NCI-H446 (cell line): ENCODE measurements at places on chromosomes 6 and 20.

DNA sequence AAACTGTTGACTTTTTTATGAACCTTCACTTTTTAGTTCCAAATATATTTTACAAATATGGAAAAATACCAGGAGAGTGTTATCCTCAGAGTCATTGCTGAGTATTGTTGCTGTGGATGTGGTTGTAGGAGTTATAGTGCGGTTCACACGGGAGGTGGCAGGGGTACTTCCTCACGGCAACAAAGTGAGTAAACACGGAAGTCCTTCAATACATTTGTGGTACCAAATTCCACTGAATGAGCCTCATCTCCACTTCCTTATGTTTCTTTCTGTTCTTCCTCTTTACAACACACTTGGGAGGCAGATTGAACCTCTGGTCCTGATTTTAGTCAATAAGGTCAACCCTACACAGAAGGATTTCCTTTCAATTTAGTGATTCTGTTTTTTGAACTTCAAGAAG is 371.8 kb downstream of the BTBD3 start:
- DNase-seq = no peak

DNA sequence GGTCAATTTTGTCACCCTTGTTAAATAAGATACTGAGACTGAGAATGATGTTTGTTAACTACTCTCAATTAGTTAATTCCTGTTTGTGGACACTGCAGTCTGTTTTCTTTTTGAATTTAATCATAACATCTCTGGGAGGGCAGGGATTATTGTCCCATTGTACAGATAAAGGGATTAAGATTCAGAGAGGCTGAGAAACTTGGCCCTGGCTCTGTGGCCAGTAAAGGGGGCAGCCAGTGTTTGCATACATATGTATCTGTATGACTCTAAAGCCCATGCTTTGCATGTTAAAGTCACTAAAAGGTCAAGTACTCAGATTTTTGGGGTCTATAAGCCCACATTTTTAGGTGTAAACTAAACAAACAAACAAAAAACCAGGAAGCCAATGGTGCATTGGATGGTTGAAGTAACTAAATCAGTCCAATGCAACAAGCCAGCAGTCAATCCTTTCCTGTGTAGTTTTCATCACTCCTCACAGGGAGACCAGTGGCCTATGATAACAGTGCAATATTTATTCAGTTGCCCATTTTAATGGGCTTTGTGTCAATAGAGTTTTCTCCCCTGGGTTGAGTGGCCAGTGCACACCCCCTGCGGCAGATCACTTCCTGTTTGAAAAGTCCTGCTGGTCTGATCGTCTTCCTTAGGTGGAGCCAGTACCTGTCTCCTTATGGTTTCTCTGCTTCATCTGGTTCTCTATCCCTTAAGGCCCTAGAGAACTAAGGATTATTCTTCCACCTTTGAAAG is 106.7 kb downstream of the SLX4IP start:
- DNase-seq = no peak

DNA sequence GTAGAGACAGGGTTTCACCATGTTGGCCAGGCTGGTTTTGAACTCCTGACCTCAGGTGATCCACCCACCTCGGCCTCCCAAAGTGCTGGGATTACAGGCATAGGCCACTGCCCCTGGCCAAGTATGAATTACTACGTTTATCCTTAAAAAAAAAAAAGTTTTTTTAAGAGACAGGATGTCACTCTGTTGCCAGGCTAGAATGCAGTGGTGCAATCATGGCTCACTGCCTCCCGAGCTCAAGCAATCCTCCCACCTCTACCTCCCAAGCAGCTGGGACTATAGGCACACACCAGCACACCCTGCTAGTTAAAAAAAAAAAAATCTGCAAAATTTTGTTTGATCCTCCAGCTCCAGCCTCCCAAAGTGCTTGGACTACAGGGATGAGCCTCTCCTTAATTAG is 23.1 kb downstream of the IYD start:
- no peak for DNase-seq

DNA sequence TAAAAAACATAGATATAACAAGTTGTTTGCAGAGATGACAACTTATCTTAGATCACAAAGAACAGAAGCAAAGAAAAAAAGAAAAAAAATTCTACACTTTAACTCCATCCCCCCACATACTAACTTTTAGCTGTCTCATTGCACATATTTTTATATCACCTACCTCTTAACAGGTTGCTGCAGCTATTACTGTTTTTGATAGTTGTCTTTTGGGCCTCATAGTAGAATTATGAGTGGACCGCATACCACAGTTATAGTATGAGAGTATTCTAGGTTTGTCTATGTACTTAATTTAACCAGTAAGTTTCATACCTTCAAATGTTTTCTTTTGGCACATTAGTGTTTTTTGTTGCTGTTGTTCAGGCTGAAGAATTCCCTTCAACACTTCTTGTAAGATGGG is 12.3 kb downstream of the RSPH3 start:
- DNase-seq = no peak

DNA sequence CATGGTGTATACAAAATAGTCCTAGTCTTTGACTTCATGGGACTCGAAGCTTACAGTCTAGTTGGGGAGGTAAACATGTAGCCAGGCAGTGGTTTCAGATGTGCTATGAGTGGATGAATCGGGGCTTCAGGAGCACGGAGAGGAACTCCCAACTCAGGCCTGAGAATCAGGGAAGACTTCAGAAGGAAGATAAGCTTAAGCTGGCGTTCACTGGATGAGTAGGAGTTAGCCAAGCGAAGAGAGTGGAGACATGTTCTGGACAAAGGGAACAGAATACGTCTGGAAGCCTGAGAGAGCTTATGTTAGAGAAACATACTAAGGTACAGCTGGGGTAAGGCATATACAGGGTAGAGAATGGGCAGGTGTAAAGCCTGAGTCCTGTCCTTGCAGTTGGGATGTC is 8.8 kb downstream of the CARMIL1 start:
- no peak for DNase-seq

GRCh38 chr6:776528-776931 is 83.6 kb upstream of the EXOC2 start:
- DNase-seq = no peak

- DNase-seq = no peak
Measured at GRCh38 chr6:13239530-13240455, 88.5 kb downstream of the TBC1D7 start.

DNA sequence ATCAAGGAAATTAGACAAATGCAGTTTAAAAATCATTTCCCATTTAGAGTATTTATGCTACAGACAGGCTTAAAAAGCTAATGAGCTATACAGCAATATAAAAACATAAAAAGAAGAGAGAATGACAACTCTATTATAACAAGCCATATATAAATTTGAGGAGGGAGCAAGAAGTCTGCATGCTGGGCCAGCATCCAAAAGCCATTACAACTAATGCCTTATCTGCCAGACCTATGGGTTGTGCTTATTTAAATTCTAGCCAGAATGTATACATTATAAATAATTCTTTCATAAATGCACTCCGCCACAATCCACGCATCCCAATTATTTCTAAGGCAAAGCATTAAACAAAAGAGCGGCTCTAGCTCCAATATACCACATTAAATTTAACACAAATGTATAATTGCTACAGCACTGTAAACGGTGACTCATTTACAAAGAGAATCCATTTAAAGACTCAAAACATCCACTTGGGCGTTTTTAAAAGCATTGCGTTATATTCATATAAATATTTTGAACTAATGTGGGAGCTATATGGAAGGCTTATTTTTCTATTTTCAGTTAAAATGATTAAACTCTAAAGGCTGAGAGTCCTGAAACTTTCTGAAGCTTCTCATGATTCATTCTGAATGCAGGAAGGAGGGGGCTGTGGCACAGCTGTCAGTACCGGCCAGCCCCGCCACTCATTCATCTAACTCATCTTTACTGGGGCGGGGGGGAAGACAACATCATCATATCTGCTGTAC is 37.7 kb upstream of the RAB22A start:
- DNase-seq = no peak

GRCh38 chr6:21639316-21639715 is 45.8 kb downstream of the SOX4 start:
- no peak for DNase-seq

- no peak for DNase-seq
Measured at GRCh38 chr20:56369179-56369578, 10.4 kb downstream of the FAM210B start.

DNA sequence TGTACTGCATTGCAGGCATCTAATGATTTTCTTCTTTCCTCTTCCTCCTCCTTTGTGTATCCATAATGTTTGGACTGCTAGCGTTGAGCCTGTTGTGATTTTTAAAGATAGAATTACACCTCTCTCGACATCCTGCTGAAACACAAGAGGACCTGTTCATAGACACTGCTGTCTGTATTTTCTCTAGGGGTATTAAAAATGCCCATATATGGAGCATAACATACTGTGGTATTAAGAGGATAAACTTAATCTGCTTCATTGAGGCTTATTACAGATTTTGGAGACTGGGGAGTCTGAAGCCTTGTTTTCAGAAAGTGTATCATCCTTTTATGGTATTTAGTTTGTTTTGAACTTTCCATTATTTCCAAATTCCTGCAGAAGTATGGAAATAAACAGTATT is 414.3 kb downstream of the CDKAL1 start:
- no peak for DNase-seq

DNA sequence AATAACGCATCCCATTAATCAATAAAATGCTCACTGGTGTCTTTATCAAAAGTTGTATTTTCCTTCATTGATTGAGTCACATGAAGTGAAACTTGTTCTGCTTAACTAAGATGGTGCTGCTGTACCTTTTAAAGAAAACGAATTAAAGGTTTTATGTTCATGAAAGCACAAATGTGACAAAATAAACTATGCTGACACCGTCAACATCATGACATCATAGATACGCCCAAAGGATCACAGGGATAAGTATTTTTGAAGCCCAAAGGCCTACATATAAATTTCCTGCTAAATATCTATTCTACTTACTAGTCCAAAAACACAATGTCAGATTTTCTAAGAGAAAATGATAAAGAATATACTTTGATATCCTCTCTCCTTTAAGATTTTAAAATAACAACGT is 94.4 kb downstream of the FAM217A start:
- no peak for DNase-seq

GRCh38 chr20:19760371-19760721 is 2.3 kb downstream of the RIN2 start:
- DNase-seq = no peak

DNA sequence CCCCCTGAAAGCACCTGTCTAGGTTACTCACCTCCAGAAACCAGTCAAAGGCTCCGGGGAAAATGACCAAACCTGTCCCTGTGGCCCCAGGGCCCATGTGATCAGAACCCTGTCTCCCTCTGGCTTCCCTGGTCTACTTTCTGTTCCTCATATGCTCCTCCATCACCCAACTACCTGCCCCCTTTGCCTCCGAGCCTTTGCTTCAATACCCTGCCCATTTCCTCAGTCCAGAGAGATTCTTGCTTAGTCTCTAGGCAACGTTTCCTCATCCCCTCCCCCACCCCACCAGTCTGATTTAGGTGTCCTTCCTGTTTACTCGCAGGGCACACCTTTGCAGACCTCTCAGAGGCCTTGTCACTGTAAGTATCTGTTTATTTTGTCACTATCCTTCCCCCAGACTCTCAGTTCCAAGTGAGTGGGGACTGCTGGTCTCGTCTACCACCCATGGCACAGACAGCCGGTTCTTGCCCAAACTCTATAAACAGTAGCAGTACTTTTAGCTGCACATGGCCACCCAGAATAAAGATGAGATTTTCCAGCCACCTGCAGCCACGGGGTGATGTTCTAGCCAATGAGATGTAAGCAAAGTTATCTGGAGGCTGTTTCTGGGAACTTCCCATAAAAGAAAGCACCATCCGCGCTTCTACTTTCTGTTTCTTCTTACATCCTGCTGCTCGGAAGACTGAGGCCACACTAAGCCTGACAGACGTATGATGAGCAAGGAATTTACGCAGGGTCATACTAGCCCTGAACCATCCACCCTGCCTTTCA is 13.3 kb downstream of the ELOVL5 start:
- DNase-seq = no peak

DNA sequence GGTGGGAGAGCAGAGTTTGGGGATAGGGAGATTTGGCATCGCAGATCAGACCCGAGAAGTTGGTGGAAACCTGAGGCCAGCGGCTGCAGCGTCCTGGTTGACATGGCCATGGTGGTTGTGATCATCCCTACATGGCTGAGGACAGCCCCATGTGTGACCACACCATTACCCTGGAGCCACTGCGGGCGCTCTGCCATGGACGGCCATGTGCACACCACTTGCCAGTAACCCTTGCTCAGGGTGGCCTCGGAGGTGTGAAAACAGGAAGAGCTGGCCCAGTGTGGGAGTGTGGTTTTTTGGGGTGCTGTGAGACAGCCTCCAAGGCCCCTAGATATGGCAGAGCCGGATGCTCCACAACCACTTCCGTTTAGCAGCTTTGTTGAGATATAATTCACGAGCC is 64.4 kb downstream of the TMEM242 start:
- DNase-seq = no peak

GRCh38 chr20:56810141-56810540 is 181.0 kb downstream of the TFAP2C start:
- no peak for DNase-seq

- DNase-seq = no peak
Measured at GRCh38 chr6:98131290-98131990, 702.9 kb upstream of the POU3F2 start.

- DNase-seq = no peak
Measured at GRCh38 chr6:86966271-86966670, 28.9 kb downstream of the HTR1E start.

GRCh38 chr20:19244291-19244690 is 31.8 kb downstream of the SLC24A3 start:
- no peak for DNase-seq

- peak; percentile 52 for DNase-seq
Measured at GRCh38 chr6:39084506-39084905, 30.5 kb downstream of the SAYSD1 start.

- no peak for DNase-seq
Measured at GRCh38 chr6:5378331-5378730, 117.0 kb downstream of the FARS2 start.

- no peak for DNase-seq
Measured at GRCh38 chr6:41463062-41463930, 82.9 kb upstream of the FOXP4 start.

DNA sequence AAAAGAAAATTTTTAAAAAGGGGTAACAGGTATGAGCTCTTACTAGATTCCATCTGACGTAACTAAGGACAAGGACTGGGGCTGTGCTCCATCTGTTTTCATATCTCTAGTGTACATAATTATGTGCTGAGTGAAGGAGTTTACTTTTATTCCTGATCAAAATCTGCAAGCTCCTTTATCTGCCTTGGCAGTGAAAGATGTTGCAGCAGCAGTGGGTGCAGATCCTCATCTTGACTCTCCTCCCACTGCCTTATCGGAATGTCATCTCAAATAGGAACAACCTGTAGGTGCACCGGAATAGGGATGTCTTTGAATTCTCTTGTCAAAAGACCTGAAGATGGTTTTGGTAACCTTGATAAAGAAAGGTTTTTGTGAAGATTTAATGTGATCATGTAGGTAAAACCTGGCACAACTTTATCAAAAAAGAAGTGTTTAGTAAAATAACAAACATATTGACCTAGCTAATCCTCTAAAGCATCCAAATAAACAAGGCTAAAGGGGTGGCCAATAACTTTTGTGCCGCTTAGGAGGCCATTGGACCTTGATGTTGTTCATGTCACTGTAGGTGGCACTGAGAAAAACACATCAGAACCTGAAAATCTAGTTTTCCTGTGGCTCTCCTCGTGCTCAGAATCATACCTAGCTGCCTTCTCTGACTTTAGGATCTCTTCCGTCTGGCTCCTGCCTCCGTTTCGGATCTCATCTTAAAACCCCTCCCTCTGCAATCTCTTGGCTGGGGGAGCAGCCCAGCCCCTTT is 19.0 kb upstream of the SLC16A10 start:
- DNase-seq = no peak
